ENCODE measurements at places on chromosomes 7 and 10.

DNA sequence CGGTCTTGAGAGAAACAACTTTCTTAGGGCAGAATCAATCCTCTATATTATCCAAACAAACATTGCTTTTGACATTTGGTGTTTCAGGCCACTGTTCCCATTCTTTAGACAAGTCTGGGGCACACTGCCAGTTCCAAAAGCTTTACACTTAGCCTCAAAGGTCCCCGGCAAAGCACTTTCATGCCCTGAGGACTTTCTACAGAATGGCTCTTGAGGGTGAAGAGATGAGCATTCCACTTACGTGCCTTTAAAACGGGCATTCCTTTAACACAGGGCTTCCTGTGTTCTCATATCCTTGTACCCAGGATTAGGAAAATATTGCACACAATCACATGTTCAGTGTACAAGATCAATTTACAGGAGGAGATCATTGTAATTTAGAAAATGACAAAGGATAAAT, 13.1 kb upstream of the TMEM213 start:
- DNase-seq, result no peak

- no peak for DNase-seq
These were observed 86.1 kb downstream of the LRRTM3 start for GRCh38 chr10:67011981-67012380.

- no peak for DNase-seq
These were observed 181.9 kb downstream of the TMEM26 start for GRCh38 chr10:61271127-61271780.

GRCh38 chr7:137094-137891, 55.1 kb upstream of the FAM20C start:
- DNase-seq, result no peak

GRCh38 chr10:6755781-6756460, 175.8 kb upstream of the PRKCQ start:
- DNase-seq, result no peak

- DNase-seq, result no peak
These were observed 85.2 kb downstream of the AMPH start for GRCh38 chr7:38545977-38546376.

DNA sequence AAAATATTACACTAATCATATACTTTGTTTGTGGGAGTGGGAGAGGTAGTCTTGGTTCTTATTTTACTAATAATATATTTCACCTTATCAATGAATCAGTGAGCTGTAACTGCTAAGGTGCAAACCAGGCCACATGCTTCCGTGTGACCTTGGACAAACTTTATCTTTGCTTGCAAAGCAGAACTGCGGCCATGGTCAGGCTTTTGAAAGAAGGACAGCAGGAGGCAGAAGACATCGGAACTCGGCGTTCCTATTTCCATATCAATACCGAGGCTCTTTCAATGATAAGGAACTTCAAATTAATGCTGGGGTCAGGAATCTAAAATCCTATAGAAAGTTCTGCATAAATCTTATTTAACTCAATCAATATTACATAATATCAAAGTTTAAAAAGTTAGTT, 491.9 kb upstream of the PFKP start:
- DNase-seq, result no peak

DNA sequence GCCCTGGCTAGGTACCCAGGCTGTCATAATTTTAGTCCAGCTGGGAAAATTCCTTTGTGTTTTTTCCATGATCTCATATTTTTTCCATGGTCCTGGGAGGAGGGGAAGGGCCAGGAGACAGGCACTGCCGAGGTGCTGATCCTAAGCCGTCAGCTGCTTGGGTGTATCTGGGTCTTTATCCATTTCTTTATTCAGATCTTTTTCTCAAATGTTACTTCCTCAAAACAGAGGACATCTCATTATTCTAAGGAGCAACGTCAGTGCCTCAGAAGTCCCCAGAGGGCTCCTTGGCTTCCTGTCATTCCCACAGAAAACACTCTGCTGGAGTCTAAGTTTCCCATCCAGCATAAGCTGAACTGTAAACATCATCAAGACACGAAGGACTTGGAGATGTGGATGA, 2.8 kb upstream of the OR6V1 start:
- no peak for DNase-seq

DNA sequence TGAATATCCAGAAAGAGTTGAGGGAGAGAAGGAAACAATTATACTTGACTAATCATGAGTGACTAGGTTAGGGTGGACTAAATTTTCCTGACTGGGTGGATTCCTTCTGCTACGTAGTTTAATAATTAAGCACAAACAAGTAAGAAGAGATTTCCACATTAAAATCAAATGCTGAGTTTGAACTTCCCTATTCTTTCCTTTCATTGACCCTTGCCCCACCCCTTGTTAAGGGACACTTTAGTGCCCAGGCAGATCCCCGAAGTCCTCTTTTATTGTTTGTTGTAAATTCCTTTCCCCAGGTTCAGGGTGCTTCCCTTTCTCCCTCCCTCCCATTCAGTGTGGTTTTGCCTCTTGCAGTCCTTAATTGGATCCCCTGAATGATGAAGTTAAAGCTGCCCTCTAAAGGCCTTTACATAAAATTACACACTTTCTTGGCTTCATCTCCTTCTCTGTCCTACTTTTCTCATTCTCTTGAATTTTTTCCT, 8.8 kb upstream of the SPAM1 start:
- no peak for DNase-seq

GRCh38 chr7:40402661-40403060, 267.9 kb downstream of the SUGCT start:
- no peak for DNase-seq

GRCh38 chr10:19947215-19947614, 131.0 kb downstream of the PLXDC2 start:
- DNase-seq, result no peak

All from CD4-positive, alpha-beta T cell treated with Interleukin-15 for 4 hours (primary cell).